NCI-H446 treated with DMSO at 0.1 percent for 48 hours (cell line): ENCODE measurements at places on chromosomes 3 and 15.

DNA sequence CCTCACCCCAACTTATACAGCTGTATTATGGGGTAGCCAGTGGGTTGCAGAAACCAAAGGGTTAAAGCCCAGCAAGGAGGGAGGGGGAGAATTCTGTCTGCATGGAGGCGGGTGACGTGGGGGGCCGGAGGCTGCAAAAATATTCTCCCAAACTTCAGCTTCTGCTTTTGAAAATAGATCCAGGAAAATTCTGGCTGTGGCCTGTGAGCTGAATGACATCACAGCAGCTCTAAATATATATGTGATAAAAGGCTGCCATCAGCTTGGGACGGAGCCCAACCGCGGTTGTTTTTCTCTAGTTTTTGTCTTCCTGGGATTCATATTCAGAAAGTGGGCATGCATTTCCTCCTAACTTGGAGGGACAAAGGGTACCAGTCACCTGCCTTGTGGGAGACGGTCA is 27.6 kb downstream of the MAPKAPK3 start:
- DNase-seq: no peak

DNA sequence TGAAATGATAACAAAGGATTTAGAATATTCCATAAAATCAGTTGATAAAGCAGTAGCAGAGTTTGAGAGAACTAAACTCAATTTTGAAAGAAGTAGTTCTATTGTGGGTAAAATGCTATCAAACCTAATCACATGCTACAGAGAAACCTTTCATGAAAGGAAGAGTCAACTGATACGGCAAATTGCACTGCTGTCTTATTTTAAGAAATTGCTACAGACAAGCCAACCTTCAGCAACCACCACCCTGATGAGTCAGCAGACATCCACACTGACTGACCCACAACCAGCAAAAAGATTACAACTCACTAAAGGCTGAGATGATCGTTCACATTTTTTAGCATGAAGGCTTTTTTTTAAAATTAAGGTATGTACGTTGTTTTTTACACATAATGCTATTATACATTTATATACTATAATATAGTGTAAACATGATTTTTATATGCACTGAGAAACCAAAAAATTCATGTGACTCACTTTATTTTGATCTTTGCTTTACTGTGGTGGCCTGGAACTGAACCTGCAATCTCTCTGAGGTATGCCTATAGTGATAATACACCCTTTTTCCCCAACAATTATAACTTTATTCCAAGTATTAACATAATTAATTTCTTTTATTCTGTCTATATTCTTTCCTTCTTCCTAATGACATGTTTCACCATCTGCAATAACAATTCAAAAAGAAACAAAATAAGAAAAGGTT is 109.9 kb downstream of the TBC1D5 start:
- no peak for DNase-seq

DNA sequence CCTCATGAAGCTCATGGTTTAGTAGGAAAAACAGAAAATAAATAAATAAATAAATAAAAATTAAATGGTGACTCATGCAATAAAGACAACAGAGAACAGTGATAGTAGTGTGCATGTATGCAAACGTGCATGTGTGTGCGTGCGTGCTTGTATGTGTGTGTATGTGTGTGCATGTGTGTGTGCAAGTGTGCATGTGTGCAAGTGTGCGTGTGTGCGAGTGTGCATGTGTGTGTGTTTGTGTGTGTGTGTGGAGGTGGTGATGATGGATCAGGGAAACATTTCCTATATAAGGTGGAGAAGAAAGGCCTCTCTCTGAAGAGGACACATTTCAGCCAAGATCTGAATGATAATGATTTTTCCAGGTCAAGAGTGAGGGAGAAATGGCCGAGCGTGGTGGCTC is 47.2 kb downstream of the CACNA2D3 start:
- no peak for DNase-seq

DNA sequence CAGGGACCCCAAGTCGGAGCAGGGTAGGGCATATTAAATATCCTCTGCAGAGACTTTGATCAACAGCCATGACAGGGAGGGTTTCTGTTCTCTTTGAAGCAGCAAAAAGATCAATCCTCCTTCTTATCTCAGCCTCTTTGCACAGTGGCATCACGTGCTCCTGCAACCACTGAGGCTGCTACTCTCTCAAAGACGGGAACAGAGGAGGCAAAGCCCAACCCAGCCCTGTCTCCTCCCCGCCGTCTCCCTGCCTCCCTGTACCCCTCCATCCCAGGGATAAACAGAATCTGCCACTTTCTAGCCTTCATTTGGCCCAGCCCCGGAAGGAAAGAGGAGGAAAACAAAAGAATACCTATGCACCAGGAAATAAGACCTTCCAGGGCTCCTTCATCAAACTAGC is 7.5 kb upstream of the TBC1D21 start:
- DNase-seq: no peak

GRCh38 chr15:52103217-52104207 is 9.1 kb downstream of the BCL2L10 start:
- DNase-seq: peak; percentile 83

GRCh38 chr3:87756616-87757015 is 302.2 kb downstream of the CGGBP1 start:
- no peak for DNase-seq

GRCh38 chr15:57921371-57921770 is 144.1 kb downstream of the ALDH1A2 start:
- no peak for DNase-seq

DNA sequence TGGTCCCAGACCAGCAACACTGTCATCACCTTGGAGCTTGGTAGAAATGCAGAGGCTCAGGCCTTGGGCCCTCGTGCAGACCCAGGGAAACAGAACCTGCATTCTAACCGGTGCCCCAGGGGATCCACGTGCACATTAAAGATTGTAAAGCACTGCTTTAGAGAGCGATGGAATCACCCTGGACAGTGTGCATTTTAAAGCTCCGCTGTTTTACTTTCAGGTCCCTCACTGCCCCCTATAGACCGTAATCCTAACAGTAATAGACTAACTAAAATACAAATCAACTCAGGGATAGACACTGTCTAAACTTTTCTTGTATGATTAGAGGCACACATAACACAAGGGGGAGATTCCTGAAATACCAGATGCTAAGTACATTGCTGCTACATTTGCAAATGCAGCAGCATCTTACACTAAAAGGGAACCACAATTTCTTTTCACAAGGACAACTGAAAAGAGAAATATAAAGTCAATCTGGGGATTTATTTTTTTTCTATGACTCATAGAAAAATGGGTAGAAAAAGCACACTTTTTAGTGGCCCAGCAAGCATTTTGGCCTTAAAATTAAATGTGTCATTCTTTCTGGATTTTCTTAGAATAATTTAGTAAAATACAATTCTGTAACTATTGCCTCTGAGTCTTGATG is 10.5 kb upstream of the SH3GL3 start:
- no peak for DNase-seq

DNA sequence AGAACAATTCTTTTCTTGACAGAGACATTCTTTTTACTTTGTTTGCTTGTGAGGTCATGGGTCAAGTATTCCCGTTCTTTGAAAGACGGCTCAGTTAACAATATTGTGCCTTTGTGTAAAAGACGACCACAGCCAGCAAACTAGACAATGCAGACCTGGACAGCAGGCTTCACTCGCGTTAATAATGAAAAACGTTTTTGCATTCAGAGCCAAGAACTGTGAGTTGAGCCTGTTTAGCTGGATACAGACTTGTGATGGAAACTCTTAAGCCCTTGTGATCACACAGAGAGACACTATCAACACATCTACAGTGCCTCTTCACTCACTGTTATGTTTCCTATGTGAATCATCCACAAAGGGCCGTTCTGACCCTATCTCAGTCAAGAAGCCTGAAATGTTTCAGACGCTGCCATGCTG is 37.3 kb upstream of the CMTM7 start:
- DNase-seq: no peak

DNA sequence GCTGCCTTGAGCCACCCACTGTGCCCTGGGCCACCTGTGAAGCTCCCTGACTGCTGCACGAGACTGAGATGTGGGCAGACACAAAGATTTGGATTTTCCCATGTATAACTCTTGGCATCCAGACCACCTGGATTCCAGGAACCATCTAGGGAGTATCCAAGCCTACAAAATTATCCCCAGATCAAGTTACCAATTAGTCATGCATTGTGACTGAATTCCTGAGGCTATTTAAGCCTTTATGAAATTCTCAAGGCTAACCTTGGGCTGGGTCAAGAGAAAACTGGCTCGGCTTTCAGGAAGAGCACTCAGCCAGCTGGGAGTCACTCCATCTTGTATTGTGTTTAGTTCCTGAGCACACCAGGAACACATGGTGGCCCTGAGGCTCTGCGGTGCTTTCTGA is 13.3 kb upstream of the ATP13A5 start:
- DNase-seq: no peak

GRCh38 chr3:143182866-143183664 is 63.5 kb downstream of the CHST2 start:
- no peak for DNase-seq

GRCh38 chr15:36622197-36622795 is 42.9 kb downstream of the CDIN1 start:
- DNase-seq: no peak

GRCh38 chr3:26627080-26627479 is 4.5 kb downstream of the LRRC3B start:
- DNase-seq: no peak

DNA sequence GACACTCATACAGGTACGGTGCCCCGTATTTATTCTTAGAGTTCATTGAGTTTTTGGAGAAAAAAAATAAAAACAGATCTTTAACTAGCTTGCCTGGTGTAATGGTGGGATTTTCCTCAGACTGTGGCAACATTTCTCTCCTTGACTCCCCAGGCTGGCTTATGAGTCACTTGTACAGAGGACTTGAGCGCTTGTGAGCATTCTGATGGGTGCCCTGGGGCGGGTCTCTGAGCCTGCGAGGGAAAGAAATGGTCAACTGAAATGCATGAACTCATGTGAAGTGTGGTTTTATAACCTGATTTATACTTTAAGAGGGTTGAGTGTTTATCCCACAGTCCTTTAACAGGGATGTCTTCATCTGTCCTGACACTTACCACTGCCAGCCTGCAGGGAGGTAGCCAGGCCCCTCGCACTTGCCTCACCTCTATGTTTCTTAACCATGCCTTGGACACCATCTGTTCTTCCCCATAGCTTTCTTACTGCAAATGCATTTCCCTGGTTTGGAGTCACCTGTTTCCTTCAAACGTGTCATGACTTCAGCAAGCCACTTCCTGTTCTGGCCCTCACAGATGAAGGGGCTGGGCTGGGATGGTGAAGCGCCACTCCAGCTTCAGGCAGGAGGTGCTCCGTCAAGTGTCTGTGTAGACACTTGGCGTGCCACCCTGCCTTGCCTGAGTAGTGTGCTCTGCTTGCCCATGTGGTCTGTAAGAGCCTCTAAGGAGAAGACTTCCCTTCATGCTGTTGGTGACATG is 118.7 kb downstream of the PDE8A start:
- DNase-seq: no peak

GRCh38 chr3:195182470-195182795 is 88.5 kb downstream of the XXYLT1 start:
- DNase-seq: peak; percentile 66

DNA sequence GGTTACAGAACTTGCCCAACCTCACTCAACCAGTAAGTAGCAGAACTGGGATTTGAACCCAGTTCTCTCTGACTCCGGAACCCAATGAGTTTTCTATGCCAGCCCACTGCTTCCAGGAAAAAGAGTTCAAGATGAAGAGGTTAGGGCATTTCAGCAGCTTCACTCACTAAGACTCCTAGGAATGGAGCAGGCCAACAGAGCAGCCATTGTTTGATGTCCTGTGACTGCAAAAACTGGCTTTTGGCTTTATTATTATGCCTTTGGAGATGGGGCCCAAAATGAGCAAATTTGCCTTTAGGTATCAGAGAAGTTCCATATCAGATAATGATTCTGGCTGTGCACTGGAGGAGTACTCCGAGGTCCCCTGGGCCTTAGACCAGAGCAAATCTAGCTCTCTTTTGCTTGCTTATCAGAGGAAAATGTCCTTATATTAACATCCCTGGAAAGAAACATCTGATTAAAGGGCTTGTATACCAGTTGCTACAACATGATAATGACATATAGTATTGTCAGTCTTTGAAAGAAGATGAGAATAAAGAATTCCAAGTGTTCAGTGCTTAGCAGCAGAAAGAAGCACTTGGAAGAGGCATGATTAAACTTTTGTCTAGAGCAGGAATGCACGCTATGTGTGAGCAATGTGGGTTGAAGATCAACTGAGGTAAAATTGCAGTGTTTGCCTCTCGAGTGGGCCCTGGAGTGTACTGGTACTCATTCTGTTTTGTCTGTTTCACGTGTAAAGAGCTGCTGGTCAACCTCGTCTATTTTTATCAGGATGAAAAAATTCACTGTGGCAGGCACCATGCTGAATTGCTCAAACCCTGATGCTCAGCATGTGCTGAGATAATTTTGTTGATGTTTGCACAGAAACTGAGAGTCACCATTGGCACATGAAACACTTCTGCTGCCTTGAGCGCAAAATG is 21.8 kb upstream of the KLHL24 start:
- DNase-seq: no peak

- no peak for DNase-seq
Measured at GRCh38 chr3:14343338-14344112, 58.9 kb upstream of the SLC6A6 start.
